Adrenal gland (tissue), 19 donors: ENCODE measurements at places on chromosomes 2 and 18. TPM values are rescaled to one million over a fixed set of nuclear protein-coding genes. Genes with fewer than 3 reads are reported as not detected.

ALK gene
- 0.09 TPM for total RNA-seq

TGFA gene
- 1.6 TPM for total RNA-seq

FLACC1 gene
- total RNA-seq: not detected

NYAP2 gene
- not detected for total RNA-seq

ST6GAL2 gene
- total RNA-seq: 0.57 TPM

GKN1 gene
- 2.8 TPM for total RNA-seq

NGEF gene
- 39.7 TPM for total RNA-seq

AQP12A gene
- not detected for total RNA-seq

ACMSD gene
- total RNA-seq: not detected

ROCK1 gene
- total RNA-seq: 40.7 TPM

TSGA10 gene
- 7.9 TPM for total RNA-seq

SAG gene
- total RNA-seq: not detected

DNA sequence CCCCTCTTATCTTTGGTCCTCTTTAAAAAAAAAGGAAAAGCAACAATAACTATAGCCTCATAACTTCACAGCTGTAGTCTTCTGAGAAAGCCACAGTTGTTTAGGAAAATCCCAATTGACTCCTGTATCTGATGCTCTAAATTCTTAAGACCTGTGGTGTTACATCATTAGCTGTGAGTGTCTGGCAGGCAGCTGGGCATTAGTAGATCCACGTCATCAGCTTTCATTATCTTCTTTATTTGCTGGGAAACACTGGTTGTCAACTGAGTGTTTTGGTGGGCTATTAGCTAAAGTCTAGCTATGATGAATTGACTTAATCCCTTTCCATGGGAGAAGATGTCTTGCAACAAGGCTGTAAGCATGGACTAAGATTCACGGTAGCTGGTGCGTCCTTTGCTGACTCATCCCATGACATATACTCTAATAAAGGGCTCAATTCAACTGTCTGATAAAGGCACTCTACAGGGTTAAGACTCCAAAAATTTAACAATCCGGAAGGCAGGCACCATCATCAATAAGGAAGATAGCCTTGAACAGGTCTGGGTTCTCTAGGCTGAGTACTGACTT is 517.2 kb downstream of the PLCL1 start:
- DNase-seq: no peak

DNA sequence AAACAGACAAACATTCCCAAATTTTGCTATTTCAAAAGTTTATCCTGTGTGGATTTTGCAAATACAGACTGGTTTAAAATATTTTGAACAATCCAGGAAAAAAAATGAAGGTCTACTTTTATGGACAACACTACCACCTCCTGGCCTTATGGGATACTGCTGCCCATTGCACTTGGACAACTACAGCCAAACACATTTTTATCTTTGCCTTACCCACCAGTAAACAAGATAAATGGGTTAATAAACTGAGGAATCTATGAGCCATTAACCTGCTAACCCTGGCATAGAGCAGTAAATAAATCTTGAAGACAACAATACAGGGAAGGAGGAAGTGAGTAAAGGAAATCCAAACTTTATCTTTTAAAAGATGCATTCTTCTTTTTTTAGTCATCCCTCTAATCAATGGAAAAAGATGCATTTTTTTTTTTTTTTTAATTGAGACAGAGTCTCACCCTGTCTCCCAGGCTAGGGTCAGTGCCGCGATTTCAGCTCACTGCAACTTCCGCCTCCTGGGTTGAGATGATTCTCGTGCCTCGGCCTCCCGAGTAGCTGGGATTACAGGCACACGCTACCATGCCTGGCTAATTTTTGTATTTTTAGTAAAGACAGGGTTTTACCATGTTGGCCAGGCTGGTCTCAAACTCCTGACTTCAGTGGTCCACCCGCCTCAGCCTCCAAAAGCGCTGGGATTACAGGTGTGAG is 2.1 kb upstream of the SPIRE1 start:
- peak; percentile 34 for DNase-seq

- DNase-seq: no peak
Measured at GRCh38 chr2:45153121-45153520, 143.9 kb upstream of the SIX2 start.

GRCh38 chr2:71995067-71995665 is 152.5 kb downstream of the CYP26B1 start:
- DNase-seq: no peak

- DNase-seq: no peak
Measured at GRCh38 chr18:69763002-69763401, 184.7 kb downstream of the CD226 start.

- DNase-seq: no peak
Measured at GRCh38 chr18:2910751-2911425, 64.1 kb downstream of the EMILIN2 start.

DNA sequence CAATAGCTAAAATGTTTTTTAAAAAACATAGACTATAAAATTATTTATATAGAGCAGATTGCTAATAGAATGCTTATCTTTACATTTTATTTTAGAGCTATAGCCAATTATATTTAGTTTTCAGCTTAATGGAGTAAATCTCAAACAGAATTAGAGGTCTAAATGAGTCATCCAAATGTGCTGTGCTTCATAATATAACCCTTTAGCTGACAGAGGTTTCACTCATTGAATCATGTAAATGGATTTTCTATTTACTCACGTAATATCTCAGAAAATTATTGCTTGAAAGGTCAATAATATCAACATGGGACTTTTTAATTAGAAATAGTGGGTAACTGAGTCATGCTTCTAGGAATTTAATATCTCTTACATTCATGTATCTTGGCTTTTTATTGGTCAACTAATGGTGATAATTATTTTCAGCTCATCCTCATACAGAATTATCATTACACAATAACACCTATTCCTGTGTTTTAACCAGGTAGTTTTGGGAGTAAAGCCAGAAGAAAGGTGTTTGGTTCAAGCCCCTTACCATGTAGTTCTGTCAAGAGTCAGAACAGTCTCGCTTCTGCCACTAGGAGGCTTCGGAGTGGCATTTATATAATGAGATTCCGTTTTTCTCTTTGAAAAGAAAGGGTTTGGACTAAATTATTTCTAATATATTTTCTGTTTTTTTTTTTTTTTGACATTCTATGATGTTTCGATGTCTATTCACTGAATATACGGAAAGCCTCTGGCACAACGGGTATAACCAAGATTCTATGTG is 217.6 kb downstream of the CDH7 start:
- no peak for DNase-seq

DNA sequence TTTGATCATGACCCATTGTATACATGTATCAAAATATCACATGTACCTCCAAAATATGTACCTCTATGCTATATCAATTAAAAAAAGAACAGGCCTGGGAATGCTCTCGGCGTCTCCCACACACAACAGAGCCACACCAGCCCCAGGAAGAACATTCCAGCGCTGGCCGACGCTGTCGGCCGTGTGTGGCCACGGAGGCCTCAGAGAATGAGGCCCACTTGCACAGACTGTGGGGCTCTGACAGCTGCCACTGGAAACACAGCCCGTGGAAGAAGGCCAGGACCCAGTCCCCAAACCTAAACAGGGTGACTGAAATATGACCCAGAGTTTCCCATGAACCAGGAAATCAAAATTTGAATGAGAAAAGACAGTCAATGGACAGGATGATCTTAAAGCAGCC is 69.7 kb downstream of the EIPR1 start:
- no peak for DNase-seq

GRCh38 chr18:58455314-58456188 is 173.3 kb downstream of the ALPK2 start:
- DNase-seq: no peak

- DNase-seq: no peak
Measured at GRCh38 chr2:36235882-36236281, 119.7 kb upstream of the CRIM1 start.

GRCh38 chr2:29749843-29750242 is 171.5 kb downstream of the ALK start:
- DNase-seq: no peak

DNA sequence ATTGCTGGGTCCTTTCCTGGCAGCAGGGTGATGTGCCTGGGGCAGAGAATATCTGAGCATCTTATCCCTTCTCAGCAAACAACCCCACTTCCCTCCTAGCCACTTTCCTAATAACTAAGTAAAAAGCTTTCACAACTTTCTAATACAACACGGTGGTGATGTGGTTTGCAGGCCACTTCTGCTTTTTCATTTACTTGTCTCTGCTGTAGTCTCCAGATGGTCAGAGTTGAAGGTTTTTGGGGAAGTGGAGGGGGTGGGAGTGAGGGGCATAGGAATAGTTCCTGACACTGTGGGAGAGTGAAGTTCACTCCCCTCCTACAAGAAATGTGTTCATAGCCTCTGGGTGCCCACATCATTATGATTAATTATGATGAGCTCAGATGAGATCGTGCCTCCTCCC is 11.6 kb downstream of the OXER1 start:
- DNase-seq: no peak

- DNase-seq: peak; percentile 51
Measured at GRCh38 chr2:43105586-43106558, 120.5 kb downstream of the ZFP36L2 start.

DNA sequence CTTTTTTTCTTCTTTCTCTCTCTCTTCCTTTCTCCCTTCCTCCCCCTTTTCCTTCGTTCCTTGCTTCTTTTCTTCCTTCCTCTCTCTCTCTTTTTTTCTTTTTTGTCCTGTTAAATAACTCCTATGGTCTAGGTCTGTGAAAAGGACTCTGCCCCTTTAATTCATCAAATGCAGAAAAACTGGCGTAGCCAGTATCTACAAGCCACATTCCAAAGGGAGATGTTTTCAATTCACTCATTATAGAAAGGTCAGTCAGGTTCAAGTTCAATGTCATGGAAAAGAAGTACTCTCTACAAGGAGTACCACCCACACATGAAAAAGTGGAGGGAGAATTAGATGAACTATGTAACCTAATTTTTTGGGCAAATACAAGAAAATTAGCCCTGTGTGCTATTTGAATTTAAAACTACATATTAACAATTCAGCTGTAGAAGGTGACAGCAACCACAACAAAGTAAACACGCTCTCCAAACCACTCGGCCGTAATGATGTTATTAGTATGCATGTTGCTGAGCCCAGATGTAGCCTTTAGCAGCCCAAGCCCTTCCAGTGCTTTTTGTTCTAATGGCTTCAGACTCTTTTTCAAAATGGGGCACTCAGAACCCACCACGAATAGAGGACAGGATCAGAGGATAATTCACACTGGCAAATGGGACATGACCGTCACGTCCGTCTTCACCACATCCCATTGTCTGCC is 735.4 kb upstream of the FANCL start:
- no peak for DNase-seq

- DNase-seq: no peak
Measured at GRCh38 chr2:171419333-171419732, 14.5 kb downstream of the METTL8 start.

- peak; percentile 77 for DNase-seq
Measured at GRCh38 chr2:231138699-231139098, 13.9 kb upstream of the HTR2B start.

- DNase-seq: no peak
Measured at GRCh38 chr2:62050456-62051045, 145.1 kb downstream of the COMMD1 start.

- no peak for DNase-seq
Measured at GRCh38 chr2:214341646-214342045, 69.2 kb upstream of the VWC2L start.

DNA sequence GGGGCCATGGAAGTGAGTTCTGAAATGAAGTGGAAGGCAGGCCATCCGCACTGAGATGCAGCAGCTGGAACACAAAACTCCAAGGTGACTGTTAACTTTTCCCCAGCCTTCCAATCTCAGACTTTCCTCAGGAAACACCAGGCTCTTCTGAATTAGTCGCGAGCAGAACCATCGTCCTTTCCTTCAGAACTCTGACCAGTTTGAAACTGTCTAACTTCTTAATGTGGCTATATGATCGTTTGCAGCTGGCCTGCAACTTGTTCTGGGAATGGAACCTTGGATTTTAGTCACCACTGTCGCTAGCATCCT is 620 bp upstream of the RPL37A start:
- no peak for DNase-seq

GRCh38 chr18:10682368-10682714 is 156.5 kb downstream of the NAPG start:
- no peak for DNase-seq

- DNase-seq: no peak
Measured at GRCh38 chr2:37637190-37637860, 34.1 kb downstream of the CDC42EP3 start.

GRCh38 chr2:8926356-8926755 is 77.1 kb downstream of the MBOAT2 start:
- no peak for DNase-seq

GRCh38 chr18:5058768-5059695 is 138.0 kb downstream of the AKAIN1 start:
- no peak for DNase-seq

GRCh38 chr2:36675579-36676282 is 20.8 kb upstream of the VIT start:
- DNase-seq: no peak

DNA sequence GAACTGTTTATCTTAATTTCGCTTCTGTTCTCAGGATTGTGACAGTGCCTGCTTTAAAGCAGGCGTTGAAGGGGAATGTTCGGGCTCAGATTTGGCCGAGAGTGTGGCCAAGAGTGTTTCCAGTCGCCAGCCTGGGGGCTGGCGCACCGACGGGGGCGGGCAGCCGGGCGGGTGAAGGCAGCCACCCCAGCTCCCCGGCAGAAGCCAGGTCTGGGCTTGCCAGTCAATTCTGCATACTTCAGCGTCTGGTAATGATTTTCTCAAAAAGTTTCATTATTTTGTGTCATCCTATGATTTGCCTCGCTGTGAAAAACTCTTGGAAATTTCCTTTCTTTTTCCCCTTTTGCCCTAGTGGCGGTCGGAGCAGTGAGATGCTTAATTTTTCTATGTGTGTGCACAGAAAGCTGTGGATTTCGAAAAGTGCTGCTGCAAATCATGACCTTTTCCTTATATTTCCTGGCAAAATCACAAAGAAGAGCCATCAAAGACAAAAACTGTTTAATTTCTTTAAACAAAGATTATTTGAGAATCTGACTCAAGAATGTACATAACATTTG is 856 bp downstream of the FAM228A start:
- DNase-seq: no peak

DNA sequence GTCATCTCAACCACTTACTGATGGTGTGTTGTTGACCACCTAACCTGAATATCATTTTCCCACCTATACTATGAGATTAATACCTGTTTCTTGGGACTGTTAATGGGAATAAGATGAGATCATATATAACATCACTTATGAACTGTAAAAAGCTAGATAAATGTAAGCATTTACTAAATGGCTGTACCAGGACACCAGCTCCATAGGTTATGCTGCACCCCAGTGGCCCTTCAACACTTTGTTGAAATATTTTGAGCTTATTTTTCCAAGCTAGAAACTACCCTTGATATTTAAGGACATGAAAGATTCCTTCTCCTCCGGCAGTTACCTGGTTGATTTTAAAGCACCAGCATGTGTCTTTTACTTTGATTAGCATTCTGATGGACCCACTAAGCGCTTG is 138.0 kb upstream of the CDCA7 start:
- DNase-seq: no peak

GRCh38 chr2:143160732-143161707 is 31.8 kb downstream of the ARHGAP15 start:
- DNase-seq: no peak

- DNase-seq: no peak
Measured at GRCh38 chr2:202278036-202278760, 12.6 kb downstream of the NOP58 start.
